ENCODE measurements at places on chromosomes 5 and 9. TPM values are rescaled to one million over a fixed set of nuclear protein-coding genes. Genes with fewer than 3 reads are reported as not detected.
A peak's percentile ranks its signal among the peaks of the same experiment; 100 is the strongest.

DNA sequence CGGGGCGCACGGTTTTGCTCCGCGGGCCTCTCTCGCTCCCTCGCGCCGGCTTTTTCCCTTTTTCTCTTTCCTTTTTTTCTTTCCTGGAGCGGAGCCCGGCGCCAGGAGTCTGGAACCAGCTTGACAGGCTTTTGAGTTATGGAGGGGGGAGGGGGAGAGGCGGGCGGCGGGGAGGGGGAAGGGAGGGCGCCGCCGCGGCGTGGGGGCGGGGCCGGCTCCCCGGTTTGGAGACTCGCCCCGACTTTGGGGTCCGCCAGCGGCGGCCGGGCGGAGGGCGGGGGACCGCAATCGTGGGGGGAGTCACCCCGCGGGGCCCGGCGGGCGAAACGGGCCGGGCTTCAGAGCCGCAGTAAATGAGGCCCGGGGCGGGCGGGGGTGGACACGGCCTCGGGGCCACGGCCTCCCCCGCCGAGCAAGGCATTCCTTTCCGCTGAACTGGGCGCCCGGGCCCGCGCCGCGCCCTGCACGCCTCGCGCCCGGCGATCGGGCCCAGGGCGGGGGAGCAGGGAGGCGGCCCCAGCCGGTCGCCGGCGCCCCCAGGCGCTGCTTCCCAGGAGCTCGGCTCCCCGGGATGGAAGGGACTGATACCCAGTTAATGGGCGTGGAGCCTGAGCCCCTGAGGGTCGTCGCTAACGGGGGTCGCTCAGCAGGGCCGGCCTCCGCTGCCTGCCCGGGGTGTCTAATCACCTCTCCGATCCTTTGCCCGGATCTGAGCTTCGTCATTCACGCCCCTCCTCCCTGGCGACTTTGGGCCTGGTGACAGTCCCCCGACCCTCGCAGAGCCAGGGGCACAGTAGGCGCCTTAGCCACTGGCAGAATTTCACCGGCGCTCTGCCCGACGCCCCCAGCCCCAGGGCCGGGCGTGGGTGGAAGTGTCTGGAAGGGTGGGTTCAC is 138.1 kb downstream of the C9orf50 start:
- no peaks in the 10 kb centered on the region for H3K36me3 ChIP-seq
- H3K4me3 ChIP-seq, result peak overlapping the region; percentile 52
- H3K27me3 ChIP-seq, result no peaks in the 10 kb centered on the region
- H3K27ac ChIP-seq, result peak overlapping the region; percentile 100
- peak; percentile 87 for DNase-seq

GRCh38 chr5:127320032-127320965 is 29.7 kb downstream of the MEGF10 start:
- no peaks in the 10 kb centered on the region for H3K4me1 ChIP-seq
- no peaks in the 10 kb centered on the region for H3K27me3 ChIP-seq
- DNase-seq, result no peak
- H3K4me3 ChIP-seq, result no peak overlapping the region
- H3K27ac ChIP-seq, result no peak overlapping the region
- no peaks in the 10 kb centered on the region for H3K36me3 ChIP-seq

DNA sequence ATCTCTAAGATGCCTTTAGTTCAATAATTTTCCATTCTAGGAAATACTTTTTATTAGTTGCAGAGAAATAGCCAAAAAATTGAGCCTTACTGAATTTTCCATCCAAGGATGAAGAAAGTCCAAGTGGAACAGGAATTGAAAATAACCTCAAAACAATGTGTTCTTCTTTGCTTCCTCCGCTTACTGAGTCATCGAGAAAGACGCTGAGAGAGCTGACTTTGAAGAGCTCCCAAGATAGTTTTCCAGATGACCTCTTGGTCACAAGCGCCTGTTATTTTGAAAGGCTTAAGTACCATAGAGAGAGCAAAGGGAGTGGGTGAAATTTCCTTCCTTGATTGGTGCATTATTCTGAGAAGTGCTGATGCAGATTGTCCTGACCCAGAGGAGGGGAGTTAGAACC is 253.5 kb upstream of the ATP10B start:
- H3K27ac ChIP-seq, result no peak overlapping the region
- DNase-seq, result no peak
- no peak overlapping the region for H3K4me3 ChIP-seq
- no peaks in the 10 kb centered on the region for H3K36me3 ChIP-seq
- H3K4me1 ChIP-seq, result no peaks in the 10 kb centered on the region
- H3K27me3 ChIP-seq, result no peaks in the 10 kb centered on the region

- no peak overlapping the region for H3K4me3 ChIP-seq
- no peaks in the 10 kb centered on the region for H3K36me3 ChIP-seq
- DNase-seq, result no peak
- H3K4me1 ChIP-seq, result no peaks in the 10 kb centered on the region
- no peaks in the 10 kb centered on the region for H3K27me3 ChIP-seq
These were observed 103.0 kb downstream of the PCSK5 start for GRCh38 chr9:75993434-75993833.

DNA sequence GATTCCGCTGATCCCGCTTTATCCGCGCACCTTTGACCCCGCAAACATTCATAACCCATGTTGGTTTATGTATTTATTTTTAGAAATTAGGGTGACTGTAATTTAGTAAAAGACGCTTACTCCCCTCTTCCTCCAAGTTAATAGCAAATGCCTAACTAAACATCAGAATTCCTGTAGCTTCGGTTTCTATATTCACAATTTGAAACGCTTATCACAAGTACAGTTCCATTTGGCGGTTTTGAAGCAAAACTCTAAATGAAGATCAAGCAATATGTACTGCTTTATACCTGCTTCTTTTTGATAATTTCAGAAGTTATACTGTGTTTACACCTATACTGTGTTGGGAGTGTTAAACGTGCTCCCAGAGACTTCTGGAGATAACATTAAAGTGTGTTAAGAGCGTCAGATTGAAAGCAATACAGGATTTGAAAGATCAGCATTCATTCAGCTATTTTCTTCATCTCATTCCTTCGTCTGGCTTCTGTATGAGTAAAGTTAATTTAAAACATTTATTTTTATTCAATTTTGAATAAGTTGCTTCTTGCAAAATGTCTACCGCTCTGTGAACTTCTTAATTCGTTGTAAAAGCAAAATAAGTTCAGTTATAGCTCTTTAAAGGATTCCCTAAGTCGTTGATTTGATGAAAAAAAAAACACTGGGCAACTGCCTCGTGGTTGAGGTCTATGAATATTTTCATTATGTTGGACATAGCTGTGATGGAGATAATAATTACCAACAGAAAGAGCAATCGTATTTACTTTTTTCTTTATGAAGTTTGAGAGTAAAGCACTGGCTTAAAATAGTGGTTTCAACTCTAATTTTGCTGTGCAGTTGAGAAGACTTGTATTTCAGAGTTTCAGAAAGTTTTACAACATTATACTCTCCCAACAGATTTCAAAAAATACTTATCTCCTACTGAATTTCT is 2.5 kb downstream of the PRDM6 start:
- H3K4me3 ChIP-seq, result peak overlapping the region; percentile 79
- DNase-seq, result no peak
- no peaks in the 10 kb centered on the region for H3K36me3 ChIP-seq
- peaks cover 8% of the 10 kb centered on the region for H3K4me1 ChIP-seq

The ANGPTL2 gene
- total RNA-seq, result 51.8 TPM

The C9orf153 gene
- 0.80 TPM for total RNA-seq

All from breast epithelium (tissue), 4 donors.